ENCODE measurements at places on chromosomes 1 and 21.

DNA sequence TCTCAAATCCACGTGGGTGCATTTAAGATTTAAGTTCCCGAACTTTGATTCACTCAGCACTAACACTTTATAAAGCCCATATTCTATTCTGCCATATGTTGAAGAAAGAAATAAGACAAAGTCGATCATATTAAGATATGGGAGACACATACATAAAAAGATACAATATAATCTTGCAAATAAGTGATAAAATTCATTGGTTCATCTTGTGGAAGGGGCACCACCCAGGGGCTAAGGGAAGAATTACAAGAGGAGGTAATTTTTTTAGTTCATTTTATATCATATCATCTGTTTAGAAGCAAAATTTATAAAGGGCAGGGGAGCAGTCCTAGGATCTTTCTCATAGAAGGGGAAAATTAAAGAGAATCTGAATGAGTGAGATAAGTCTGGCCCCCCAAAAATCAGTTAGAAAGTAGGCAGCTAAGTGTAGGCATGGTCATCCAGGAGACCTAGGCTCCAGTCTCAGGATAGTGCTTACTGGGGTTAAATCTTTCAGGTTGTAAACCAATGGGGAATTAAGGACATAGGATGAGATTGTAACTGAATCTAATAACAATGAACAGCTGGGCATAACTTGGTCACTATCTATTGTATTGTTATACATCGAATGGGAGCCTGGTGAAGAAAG is 124.2 kb upstream of the L1TD1 start:
- DNase-seq: no peak

- no peak for DNase-seq
Observed at GRCh38 chr21:28380241-28380640, 612.4 kb downstream of the LTN1 start.

DNA sequence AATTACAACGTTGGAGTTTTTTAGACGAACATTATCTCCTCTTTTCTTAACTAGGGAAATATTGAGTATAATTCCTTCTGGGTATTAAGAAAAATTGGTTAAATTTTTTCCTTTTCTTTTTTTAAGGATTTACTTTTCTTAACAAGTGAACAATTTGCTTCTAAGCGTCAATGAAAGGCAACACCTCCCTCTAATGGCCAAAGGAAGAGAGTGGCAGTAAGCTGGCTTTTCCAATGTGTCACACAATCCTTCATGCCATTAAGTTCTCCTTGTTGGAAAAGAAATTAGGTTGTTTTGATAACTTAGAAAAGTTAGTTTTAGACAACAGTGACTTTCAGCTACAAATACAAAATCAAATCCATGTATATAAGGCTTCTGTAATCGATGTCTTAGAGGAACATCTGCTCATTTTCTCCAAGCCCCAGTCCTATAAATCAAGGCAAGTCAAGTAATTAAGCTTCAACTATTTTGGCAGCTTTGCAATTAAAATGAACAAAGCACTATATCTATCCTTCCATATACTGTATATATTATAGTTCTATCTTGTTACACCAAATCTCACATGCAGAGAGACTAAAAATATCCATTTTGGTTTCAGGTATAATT is 62.8 kb downstream of the EDEM3 start:
- no peak for DNase-seq

- DNase-seq: no peak
Observed at GRCh38 chr1:99577313-99577712, 68.6 kb upstream of the PALMD start.

- no peak for DNase-seq
Observed at GRCh38 chr1:43565600-43566360, 35.1 kb downstream of the PTPRF start.
